ENCODE measurements at places on chromosomes 5 and 9.

- no peak for DNase-seq
Measured at GRCh38 chr5:119470851-119471451, 18.7 kb downstream of the HSD17B4 start.

- DNase-seq, result no peak
Measured at GRCh38 chr5:169531631-169532030, 51.9 kb upstream of the SPDL1 start.

GRCh38 chr5:376799-377325 lies 55.3 kb downstream of the AHRR start:
- no peak for DNase-seq

GRCh38 chr5:40043916-40044315 lies 619.1 kb upstream of the DAB2 start:
- DNase-seq, result no peak

GRCh38 chr9:34363619-34364351 lies 12.9 kb downstream of the MYORG start:
- no peak for DNase-seq

GRCh38 chr5:95615164-95615467 lies 4.8 kb upstream of the GPR150 start:
- no peak for DNase-seq

GRCh38 chr9:116928884-116929283 lies 241.8 kb downstream of the TRIM32 start:
- no peak for DNase-seq

DNA sequence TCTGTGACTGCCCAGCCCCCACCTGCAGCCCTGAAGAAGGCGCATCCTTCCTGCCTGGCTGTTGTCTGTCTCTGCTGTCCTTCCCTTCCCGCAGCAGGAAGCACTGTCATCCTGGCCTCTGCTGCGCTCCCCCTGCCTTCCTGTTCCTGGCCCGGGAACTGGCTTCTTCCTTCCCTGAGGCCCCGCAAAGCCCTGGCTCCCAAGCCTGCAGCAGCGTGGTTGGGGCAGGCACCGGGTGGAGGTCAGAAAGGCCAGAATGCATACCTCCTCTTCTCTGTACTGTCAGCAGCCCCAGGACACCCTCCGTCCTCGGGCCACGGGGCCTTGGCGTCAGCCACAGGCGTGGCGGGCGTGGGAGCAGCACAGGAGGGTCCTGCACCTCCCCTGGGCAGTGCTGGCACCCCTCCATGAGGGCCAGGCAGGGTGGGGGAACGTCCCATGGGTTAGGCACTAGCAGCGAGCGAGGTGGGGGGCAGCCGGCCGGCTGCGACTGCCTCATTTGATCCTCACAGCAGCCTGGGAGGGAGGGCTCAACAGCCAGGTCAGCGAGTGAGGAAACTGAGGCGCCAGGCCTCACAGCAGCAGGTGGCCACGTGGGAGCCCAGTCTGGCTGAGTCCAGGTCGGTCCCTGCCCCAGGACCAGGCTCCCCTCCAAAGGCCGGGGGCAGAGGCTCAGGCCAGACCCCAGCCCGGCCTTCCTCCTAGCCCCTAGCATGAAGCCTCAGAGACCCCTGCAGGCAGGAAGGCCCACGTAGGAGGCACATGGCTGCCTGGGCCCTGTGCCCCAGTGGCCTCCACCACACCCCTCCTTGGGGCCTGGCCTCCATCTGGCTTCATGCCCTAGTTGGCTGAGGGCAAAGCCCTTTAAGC lies 9.4 kb downstream of the FLT4 start:
- DNase-seq, result no peak

GRCh38 chr5:51382521-51383130 lies 622 bp upstream of the ISL1 start:
- no peak for DNase-seq

- DNase-seq, result no peak
Measured at GRCh38 chr5:59640411-59640810, 253.1 kb downstream of the PDE4D start.

GRCh38 chr9:88979791-88980190 lies 11.5 kb upstream of the S1PR3 start:
- DNase-seq, result no peak

- DNase-seq, result no peak
Measured at GRCh38 chr5:144156767-144157171, 13.7 kb downstream of the YIPF5 start.

- no peak for DNase-seq
Measured at GRCh38 chr5:10333154-10334006, 20.1 kb upstream of the MARCHF6 start.

DNA sequence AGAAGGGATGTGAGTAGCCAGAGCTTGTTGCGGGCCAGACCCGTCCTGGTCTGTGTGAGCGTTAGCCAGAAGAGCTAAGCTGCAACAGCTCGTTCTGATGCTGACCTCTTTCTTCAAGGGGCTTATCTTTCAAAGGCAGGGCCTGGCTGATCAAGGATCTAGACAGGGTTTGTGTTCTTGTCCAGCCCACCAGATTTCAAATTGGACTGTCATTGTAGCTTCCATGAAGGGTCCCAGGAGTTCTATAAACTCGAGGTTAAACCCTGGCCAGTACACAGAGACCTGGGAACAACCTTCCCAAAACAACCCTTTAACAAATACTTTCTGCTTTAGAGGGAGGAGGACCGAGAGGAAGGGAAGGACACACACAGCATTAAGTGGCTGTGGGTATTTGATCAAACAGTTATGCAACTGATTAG lies 153.0 kb upstream of the TUT7 start:
- no peak for DNase-seq

DNA sequence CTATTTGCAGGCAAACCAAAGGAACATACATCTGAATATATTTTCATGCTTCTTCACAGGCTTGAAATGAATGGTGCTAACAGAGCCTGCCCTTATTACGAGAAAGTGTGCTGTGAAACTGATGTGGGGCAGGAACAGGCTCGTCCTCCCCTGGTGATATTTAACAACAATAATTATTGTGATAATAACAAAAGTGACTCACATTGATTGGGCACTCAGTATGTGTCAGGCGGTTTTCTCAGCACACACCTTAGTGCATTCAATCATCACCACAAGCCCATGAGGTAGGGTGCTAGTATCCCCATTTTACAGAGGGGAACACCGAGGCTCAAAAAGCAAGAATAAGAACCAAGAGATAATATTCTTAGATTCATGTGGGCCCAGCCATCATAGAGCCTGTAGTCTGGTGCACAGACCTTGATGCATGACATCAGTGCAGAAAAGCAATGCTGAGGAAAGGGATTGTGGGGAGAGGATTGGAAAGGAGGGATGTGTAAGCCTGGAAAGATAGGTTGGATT lies 18.1 kb upstream of the BOD1 start:
- no peak for DNase-seq

DNA sequence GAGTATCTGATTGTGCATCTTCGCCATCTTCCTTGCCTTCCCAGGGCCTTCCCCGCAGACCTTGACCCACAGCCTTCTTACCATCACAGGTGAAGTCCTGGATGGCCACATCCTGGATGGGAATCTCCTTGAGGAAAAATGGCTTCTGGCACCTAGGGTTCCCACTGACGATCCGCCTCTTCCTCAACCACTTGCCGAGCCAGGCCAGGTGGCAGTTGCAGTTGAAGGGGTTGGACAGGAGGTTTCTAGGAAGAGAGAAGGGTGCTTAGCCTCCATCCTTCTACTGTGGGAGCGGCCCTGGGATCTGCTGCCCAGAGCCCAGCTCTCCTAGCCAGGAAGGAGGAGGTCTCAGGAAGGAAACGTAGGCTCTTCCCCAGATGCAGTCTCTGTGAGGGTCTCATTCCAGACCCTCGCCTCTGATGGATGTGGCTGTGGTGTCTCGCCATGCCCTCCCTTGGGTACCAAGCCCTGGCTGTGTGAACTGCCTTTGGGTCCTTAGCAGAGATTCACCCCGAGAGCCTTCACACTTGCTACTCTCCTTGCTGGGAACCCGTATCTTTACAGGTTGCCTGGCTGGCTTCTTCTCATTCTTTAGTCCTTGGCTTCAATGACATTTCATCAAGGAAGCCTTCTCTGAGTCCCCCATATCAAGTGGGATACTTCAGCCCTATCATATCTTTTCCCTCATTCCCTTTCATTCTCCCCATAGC lies 170.4 kb upstream of the PANK3 start:
- no peak for DNase-seq

- no peak for DNase-seq
Measured at GRCh38 chr9:121956808-121957207, 136.3 kb downstream of the TTLL11 start.

DNA sequence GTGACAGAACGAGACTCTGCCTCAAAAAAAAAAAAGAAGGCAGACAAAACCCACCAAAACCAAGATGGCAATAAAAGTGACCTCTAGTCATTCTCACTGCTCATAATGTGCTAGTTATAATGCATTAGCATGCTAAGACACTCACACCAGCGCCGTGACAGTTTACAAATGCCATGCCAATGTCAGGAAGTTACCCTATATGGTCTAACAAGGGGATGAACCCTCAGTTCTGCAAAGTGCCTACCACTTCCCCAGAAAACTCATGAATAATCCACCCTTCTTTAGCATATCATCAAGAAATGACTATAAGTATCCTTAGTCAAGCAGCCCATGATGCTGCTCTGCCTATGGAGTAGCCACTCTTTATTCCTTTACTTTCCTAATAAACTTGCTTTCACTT lies 4.7 kb upstream of the BICD2 start:
- no peak for DNase-seq

DNA sequence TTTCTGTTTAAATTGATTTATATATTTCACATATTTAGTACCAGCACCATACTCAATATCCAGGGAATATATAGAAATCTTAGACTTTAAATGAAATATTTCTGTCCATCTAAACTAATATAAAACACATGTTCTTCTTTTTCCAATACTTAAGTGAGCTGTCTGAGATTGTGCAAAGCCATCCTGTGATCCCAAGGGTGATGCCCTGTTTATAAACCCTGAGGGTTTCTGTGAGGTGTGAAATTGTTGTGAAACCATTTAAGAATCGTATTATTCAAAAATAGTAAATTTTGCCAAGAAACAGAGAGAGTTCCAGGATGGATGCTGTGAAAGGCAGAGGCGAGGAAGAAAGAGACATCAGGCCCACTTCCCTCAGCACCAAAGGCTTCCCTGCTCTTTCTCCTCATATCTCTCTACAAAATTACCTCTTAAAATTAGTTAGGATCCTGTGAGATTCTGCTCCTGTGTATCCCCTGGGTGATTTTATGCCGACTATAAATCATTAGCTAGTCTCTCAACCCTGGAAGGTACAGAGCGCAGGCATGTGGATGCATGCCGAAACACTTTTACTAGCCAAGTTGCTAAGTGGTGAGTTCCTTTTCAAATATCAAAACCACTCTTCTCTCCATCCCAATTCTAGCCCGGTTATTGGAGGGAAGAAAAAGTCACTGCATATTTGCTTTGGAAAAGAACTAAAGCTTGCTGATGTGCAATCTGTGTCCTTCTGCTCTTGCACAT lies 183.0 kb downstream of the GLIS3 start:
- no peak for DNase-seq

DNA sequence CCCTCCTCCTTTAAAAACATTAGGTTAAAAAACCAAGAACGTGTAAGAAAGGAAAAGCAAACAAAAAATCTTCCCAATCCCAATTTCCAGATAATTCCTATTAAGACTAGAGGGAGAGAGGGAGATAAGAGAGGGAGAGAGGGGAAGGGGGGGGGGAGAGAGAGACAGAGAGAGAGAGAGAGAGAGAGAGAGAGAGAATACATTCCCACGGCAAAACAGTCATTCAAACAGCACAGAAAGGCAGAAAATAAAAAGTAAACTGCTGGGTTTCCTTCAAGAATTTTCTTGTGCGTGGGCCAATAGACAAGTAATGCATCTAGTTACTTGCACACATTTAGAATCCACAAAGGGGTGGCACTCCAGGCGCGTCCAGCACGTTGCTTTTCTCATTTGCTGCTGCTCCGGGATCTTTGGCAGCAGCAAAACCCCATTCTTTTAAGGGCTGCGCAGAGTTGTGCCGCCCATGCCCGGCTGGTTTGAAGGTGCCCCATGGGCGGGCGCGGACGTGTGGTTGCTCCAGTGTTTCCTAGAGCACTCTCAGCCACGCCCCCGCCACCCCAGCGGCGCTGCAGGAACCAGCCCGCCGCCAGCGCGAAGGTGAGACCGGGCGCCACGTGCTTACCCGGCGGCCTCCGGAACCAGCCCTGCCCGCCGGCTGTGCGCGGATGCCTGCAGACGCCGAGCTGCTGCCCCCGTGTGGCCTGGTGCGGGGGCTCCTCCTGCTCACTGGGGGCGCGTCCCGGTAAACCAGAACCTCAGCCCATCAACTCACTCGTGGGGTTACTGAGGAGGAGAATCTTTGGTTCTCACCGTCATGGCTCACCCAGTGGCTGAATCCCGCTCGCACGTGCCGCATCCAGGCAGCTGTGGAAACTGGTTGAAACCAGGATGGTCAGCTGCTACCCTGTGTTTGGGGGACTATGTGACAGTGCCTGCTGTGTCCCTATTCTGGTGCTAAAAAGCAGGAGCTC lies 44.6 kb downstream of the STC2 start:
- DNase-seq, result peak; percentile 58

DNA sequence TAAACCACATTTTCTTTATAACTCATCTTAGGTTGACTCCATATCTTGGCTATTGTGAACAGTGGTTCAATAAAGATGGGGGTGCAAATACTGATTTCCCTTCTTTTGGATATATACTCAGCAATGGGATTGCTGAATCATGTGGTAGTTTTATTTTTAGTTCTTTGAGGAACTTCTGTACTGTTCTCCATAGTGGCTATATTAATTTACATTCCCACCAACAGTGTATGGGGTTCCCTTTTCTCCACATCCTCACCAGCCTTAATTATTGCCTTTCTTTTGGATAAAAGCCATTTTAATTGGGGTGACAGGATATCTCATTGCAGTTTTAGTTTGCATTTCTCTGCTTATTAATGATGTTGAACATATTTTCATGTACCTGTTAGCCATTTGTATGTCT lies 107.7 kb upstream of the EQTN start:
- no peak for DNase-seq

- DNase-seq, result no peak
Measured at GRCh38 chr9:22574740-22575139, 128.1 kb downstream of the DMRTA1 start.

GRCh38 chr5:13403351-13403750 lies 541.1 kb downstream of the DNAH5 start:
- DNase-seq, result no peak

GRCh38 chr5:107698286-107698685 lies 27.5 kb upstream of the EFNA5 start:
- no peak for DNase-seq

GRCh38 chr9:4080921-4081895 lies 218.7 kb downstream of the GLIS3 start:
- DNase-seq, result no peak

Measured in NCI-H1092 treated with DMSO at 0.1 percent for 48 hours (cell line).